Aorta (tissue), 5 donors: ENCODE measurements at places on chromosomes 5 and 9. TPM values are rescaled to one million over a fixed set of nuclear protein-coding genes. Genes with fewer than 3 reads are reported as not detected.
A peak's percentile ranks its signal among the peaks of the same experiment; 100 is the strongest.

The PARP8 gene
- polyA plus RNA-seq: 10.8 TPM

The SVEP1 gene
- 2.3 TPM for polyA plus RNA-seq

The CXCL14 gene
- polyA plus RNA-seq: 0.74 TPM

The RNF208 gene
- 11.8 TPM for polyA plus RNA-seq

The STK32A gene
- polyA plus RNA-seq: 4.6 TPM

The CFAP157 gene
- not detected for polyA plus RNA-seq

The OXCT1 gene
- polyA plus RNA-seq: 24.3 TPM

The PTGES gene
- polyA plus RNA-seq: 0.13 TPM

The ANKRD33B gene
- 3.2 TPM for polyA plus RNA-seq

The GNA14 gene
- 1.0 TPM for polyA plus RNA-seq

The C9orf153 gene
- polyA plus RNA-seq: not detected

DNA sequence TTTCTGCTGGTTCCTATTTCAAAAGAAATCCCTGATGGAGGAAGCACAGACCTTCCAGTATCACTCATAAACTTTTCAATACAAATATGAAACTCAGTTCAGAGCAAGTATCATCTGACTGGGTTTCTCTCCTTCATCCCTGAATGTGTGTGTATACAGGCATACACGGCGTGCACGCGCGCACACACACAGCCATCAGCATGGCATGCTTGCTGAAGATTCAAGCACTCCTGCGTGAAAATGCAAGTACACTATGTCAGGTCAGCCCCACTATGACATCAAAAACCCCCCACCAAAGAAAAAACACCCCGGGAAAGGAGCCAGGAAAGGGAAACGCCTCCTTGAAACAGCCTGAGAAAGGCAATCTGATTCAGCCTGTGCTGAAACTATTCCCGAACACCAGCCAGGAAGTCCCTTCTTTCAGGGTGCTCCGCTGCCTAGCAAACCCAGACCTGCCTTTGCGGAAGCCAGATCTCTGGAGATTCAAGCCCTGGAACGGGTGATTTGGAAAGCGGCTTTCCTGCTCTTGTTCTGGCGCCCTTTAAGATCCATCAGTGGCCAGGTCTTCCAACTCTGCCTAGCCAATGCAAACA, 831 bp downstream of the KLHL3 start:
- peak; percentile 68 for DNase-seq

GRCh38 chr5:79954620-79955019, 36.4 kb downstream of the MTX3 start:
- no peak for DNase-seq

DNA sequence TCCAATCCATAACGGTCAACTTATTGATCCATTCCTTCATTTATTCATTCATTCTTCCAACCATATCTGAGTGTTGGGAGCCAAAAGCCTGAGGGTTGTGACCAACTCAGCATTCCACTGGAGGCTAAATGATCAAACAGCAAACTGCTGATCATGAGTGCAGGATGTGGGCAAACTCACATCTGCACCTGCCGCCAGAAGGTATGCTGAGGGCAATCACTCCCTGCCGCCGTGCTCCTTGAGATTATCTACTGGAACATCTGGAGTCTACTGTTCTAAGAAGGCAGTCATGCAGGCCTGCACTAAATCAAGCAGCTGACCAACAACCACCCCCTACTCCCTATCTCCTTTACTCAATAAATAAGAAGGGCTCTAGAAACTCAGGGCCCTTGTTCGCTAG, 184.0 kb downstream of the TTLL11 start:
- DNase-seq: no peak

- no peak for DNase-seq
Observed at GRCh38 chr9:22790329-22790728, 343.7 kb downstream of the DMRTA1 start.

- DNase-seq: no peak
Observed at GRCh38 chr9:109010746-109011145, 2.6 kb downstream of the CTNNAL1 start.

GRCh38 chr5:177006265-177006972, at the start of gene UIMC1:
TSS of gene UIMC1 (minus strand) at chr5:177006779. CDS start at chr5:176982615, 24,164 bp downstream.
- DNase-seq: peak; percentile 98

DNA sequence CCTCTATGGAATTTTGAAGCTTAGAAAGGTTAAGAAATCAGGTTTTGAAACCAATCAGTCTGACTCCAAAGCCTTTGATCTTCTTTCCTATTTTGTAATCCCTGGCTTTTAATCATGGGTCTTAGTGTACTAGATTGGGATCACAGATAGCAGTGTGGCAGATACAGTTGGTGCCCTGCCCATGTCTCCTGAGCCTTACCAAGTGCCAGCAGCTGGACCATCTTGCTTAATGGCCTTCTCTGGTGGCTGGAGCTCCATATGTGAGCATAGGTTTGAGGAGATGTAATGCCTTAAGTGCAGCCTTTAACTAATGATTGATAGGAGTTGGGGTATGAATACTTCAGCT, 16.7 kb upstream of the RIC1 start:
- DNase-seq: no peak

- no peak for DNase-seq
Observed at GRCh38 chr5:38237681-38238080, 20.7 kb upstream of the EGFLAM start.

DNA sequence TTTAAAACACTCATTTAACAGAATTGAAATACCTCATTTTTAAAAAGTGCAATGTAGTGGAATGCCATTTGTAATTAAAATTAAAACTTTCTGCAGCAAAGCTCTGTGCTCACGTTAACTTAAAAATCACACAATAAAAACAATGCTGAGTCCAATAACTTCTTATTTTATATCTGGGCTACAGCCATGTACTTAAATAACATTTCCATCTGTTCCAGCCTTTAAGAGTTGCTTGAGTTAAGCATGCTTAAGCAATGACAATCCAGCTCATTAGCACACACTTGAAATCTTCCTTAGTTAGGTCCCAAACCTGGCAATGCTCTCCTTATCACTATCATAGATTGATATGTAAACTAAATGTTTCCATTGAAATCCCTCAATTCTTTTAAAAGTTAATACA, 132.3 kb upstream of the CDH12 start:
- no peak for DNase-seq

- no peak for DNase-seq
Observed at GRCh38 chr9:104921067-104921741, 6.8 kb downstream of the ABCA1 start.

GRCh38 chr5:132653716-132654115, 4.3 kb upstream of the IL13 start:
- no peak for DNase-seq

- DNase-seq: no peak
Observed at GRCh38 chr5:78830528-78831046, 154.5 kb downstream of the ARSB start.

- peak; percentile 41 for DNase-seq
Observed at GRCh38 chr5:59745415-59745863, 148.1 kb downstream of the PDE4D start.

DNA sequence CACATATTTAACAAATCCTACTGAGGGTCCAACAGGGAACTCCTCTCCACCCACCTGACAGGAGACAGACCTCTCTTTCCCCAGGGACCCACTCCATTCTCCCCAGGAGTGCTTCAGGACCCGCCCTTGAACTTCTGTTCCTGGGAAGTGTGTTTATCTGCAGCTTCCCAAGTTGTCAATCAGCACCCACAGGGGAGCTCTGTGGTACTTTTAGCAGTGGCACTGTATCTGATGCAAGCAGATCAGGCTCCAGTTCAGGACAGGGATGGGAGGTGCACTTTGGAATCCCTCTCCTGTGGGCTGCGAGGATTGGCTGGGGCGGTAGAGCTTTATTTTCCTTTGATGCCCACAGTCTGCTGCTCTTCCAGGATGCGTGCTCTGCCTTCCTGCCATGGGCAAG, 8.7 kb downstream of the GALNT10 start:
- DNase-seq: no peak

DNA sequence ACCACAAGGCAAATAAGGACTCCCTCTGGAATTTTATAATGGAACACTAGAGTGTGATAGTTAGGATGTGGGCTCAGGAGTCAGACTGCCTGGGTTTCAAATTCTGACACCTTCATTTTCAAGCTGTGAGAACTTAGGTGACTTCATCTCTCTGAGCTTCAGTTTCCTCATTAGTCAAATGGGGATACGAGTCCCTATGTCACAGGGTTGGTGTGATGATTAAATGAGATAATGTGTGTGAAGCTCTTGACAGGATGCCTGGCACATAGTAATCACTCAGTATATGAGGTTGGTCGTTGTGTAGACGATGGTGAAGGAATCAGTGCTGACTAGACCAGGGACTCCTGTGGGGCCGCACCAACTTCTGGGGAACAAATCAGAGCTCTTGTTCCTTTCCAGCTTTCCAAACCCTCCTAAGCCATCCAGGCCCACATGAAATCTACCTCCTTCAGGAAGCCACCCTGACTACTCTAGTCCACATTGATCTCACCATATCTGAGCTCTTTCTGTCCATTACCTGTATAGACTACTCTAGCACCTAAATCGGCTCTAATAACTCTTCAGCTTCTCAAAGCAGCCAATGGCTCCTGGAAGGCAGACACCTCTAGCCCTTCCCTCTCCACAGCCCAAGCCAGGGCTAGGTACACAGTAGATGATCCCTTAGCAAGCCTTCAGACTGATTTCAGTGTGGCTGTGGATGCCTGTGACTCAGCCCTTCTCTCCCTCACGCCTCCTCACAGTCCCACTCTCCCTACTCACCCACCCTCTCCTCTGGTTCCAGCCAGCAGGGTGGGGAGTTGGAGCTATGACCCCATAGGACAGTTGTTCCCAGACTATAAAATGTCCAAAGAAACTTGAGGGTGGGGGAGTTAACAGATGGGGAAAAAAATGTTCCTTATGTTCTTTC, 2.5 kb upstream of the TCF7 start:
- no peak for DNase-seq

DNA sequence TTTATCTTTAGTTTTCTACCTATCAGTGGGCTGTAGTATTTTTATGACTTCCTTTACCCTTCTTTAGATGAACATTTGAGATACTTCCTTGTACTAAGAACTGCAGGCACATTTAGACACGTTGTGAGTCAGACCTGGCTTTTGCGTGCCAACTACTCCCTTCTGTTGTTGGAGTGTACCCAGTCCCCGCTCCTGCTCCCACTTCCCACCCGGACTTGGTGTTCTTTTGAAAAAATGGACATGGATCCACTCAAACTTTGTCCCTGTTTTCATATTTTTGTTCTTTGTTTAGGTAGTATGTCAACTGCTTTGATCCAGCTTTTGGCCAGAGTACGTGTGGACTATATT, 60.7 kb downstream of the PARP8 start:
- peak; percentile 73 for DNase-seq

GRCh38 chr5:53170746-53171349, 61.3 kb upstream of the MOCS2 start:
- DNase-seq: no peak

DNA sequence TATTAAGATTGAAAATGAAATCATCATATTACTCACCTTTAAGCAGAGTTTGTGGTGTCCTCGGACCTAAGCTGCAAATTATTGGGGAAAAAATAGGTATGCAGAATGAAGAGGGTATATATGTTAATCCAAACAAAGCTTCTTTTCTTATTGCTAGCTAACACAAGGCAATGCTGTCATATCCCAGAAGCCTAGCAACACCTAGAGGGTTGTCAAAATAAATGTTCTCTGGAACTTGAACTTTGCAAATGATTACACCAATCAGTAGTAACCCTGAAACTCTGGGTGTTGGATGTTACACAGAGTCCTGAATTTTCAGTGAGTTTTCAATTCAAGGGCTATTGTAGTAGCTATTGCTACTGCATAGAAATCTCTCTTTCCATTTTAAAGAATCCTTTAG, at the start of gene C6:
C6 (minus strand) TSS at position 193 of the 400 bp plus-strand sequence. CDS start 10,302 bp downstream, outside the sequence.
- DNase-seq: no peak

- no peak for DNase-seq
Observed at GRCh38 chr5:92599217-92599810, 981.7 kb downstream of the NR2F1-AS1 start.

- no peak for DNase-seq
Observed at GRCh38 chr5:40437452-40437861, 242.3 kb upstream of the PTGER4 start.

- no peak for DNase-seq
Observed at GRCh38 chr5:138024117-138024516, 8.8 kb downstream of the FAM13B start.

DNA sequence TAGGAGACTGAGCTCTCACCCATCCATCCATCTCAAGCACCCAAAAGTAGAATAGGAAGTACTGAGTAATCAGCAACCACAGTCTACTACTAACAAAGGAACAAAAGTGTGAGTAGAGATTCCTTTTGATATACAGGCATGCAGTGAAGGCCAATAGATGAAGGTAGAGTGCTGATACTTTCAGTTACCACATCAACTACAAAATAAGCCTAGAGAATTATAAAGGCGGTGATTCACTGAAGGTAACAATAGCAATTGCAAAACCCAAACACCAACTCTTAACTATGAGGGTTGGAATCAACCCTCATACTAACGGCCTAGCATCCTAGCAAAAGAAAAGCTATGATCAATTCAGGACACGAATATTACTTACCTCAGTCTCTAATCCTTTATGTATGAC, 992.6 kb downstream of the DNAH5 start:
- no peak for DNase-seq

GRCh38 chr5:110032376-110032775, 342.6 kb downstream of the MAN2A1 start:
- no peak for DNase-seq

DNA sequence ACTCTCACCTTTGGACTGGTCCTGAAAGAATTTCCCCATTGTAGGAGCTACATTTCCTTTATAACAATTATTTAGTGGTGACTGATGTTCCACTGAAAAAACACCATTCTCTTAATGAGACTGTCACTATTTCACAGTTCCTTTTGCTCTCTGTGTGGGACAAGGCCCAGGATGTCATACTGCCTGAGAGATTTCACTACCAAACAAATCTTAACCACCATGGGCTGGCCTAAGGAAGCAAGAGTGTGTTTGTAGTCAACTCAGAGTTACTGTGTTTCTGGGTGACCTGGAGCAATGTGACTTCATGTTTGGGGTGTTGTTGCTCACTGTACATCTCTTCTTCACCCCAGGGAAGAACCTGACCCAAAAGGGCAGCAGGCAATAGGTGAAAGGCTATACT, 50.1 kb upstream of the ZNF608 start:
- DNase-seq: no peak

DNA sequence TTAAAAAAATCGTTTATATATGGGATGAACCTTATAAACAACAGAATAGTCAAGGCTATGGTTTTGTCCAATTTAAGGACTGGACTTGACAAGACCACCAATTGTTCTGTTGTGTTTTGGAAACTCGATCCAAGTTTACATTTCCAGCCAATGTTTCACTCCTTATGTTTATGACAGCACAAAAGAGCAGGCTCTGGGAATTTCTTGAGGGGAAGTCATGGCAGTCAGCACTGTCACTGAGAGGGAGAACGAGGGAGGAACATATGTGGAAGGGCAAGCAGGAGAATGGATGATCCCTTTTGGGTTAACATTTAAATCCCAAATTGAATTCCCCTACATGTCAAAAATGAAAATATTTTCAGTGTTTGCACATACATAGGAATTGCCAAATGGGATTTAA, 292.5 kb downstream of the MARCHF11 start:
- DNase-seq: no peak
